ENCODE measurements at places on chromosomes 2 and 18. TPM values are rescaled to one million over a fixed set of nuclear protein-coding genes. Genes with fewer than 3 reads are reported as not detected.

CROCC2 gene
- polyA plus RNA-seq = 0.09 TPM

MC2R gene
- 0.06 TPM for polyA plus RNA-seq

TUBA3E gene
- 0.09 TPM for polyA plus RNA-seq

RGPD3 gene
- 0.24 TPM for polyA plus RNA-seq

KIF5C gene
- 16.0 TPM for polyA plus RNA-seq

DCAF17 gene
- polyA plus RNA-seq = 21.8 TPM

DAPL1 gene
- polyA plus RNA-seq = 1.6 TPM

GREB1 gene
- polyA plus RNA-seq = 2.6 TPM

MBOAT2 gene
- 20.7 TPM for polyA plus RNA-seq

CD8B2 gene
- polyA plus RNA-seq = 0.42 TPM

TRABD2A gene
- 18.0 TPM for polyA plus RNA-seq

ABCG5 gene
- 35.8 TPM for polyA plus RNA-seq

SULT1C2 gene
- polyA plus RNA-seq = 238 TPM

CYB5A gene
- polyA plus RNA-seq = 112 TPM
